ENCODE measurements at places on chromosomes 2 and 18.

- DNase-seq = no peak
Measured at GRCh38 chr18:71237641-71238040, 948.8 kb downstream of the SOCS6 start.

DNA sequence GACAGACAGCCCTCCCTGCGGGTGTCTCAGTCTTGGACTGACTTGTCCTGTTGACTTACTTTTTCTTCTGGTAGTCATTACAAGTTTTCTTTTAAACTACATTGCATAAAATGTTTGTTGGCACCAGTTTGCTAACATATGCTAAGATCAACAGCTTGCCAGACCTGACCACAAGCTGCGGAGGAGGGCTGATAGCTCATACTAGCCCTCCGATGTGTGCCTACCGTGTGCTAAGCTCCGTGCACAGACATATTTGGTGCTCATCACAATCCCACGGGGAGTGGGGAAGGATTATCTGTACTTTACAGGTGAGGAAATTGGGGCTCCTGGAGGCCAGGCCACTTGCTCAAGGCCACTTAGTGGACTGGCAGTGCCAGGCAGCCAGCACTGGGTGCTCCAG is 72.8 kb upstream of the YPEL5 start:
- DNase-seq = no peak

GRCh38 chr18:54712758-54713157 is 115.5 kb upstream of the RAB27B start:
- DNase-seq = no peak

DNA sequence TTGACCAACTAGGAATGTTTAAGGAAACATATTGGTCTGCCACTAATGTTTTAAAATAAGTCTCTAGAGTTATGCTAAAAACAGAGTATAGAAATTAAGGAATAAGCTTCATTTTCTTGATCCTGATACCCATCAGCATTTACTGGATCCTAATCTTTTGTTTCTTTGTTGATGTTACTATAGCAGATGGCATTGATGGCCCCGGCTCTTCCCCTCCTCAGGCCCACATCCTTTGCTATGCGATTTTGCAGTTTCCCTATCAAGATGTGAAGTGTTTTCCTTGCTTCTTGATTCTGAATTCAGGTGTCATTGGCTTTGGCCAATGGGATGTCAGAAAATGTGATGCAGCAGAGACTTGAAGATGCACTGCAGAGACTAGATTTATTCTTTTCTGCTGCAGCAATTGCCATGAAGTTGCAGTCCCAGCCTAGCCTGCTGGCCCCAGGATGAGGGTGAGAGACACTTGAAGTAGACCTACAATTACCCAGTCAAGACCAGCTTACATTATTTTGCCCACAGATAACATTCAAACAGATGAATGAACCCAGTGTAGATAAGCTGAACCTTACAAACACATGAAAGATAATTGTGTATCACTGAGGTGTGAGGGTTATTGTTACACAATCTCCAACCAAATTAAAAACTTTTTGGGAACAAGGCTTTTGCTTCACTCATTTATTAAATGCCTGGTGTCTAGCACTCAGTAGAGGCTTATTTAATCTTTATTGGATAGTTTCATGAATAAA is 115.2 kb upstream of the ITGA4 start:
- DNase-seq = no peak

- no peak for DNase-seq
Measured at GRCh38 chr18:56460581-56460980, 177.8 kb downstream of the TXNL1 start.

GRCh38 chr2:205372141-205372540 is 310.2 kb upstream of the NRP2 start:
- DNase-seq = peak; percentile 60

- DNase-seq = peak; percentile 32
Measured at GRCh38 chr2:197268786-197269584, 41.6 kb downstream of the ANKRD44 start.

DNA sequence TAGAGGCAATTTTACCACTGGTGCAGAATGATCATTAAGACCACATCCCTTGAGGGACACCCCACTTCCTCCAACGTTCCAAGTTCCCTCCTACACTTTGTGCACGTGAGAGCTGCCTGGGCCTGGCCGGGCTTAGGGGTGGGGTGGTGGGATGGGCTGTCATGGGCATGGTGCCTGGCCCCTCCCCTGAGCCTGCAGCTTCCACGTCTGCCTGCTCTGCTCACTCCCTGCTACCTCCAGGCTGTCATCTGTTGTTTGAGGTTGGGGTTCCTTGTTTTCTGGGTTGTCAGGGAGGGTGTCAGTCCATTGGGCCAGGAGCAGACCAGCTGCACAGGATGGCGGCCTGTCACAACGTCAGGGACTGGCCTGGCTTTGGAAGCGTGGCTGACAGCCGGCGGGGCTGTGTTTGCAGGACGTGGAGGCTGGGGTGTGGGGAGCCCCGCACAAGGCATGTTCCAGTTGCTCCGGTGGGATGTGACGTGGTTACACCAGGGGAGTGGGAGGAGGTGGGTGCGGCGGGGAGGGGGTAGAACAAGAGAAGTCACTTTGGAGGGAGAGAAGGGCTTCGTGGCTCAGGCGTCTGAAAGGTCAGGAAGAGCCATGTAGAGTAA is 72.3 kb downstream of the RTP5 start:
- no peak for DNase-seq

GRCh38 chr2:72695676-72696075 is 130.2 kb downstream of the EXOC6B start:
- DNase-seq = no peak

DNA sequence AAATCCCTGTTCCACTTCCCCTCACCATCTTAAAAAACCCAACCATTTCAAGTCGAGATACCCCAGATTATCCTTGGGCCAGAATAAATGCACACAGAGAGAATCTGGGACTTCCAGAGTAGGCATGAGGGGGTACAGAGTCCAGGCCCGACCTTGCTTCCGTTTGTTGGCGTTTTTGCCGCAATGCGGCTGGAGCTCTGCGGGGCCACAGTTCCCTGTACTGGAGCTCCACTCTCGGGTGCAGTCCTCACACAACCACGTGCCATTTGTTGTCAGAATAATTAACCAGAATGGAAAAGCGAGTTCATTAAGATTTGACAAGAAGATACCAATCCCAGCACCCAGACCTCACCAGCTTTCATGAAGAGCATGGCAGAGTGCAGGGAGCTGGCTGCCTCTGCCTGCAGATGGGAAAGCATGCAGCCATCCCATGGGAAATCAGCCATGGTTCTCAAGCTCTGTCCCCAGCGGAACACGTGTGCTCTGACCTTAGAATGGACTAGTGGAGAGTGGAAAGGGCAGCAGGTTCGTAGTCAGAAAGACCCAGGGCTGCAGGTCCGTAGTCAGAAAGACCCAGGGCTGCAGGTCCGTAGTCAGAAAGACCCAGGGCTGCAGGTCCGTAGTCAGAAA is 472.8 kb downstream of the EIPR1 start:
- DNase-seq = no peak

DNA sequence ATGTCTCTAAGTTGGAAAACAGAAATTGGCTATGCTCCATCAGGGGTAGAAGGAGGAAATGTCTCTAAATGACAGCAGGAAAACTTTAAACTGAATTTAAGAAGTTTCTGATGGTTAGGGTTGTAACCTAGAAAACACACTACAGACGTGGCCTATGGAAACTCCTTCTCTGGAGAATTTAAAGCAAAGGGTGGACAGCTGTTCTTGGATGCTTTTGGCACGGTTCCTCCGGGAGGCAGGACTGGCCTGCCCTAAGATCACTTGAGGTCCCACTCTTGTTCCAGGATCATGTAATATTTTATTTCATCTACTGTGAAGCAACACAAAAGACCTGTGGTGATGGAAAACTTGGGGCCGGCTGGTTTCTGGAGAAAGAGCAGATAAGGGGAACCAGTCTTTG is 77.0 kb downstream of the NRP2 start:
- DNase-seq = no peak

Data from IMR-90 (cell line).